Pancreas (tissue), 10 donors: ENCODE measurements at places on chromosomes 5 and 9.

DNA sequence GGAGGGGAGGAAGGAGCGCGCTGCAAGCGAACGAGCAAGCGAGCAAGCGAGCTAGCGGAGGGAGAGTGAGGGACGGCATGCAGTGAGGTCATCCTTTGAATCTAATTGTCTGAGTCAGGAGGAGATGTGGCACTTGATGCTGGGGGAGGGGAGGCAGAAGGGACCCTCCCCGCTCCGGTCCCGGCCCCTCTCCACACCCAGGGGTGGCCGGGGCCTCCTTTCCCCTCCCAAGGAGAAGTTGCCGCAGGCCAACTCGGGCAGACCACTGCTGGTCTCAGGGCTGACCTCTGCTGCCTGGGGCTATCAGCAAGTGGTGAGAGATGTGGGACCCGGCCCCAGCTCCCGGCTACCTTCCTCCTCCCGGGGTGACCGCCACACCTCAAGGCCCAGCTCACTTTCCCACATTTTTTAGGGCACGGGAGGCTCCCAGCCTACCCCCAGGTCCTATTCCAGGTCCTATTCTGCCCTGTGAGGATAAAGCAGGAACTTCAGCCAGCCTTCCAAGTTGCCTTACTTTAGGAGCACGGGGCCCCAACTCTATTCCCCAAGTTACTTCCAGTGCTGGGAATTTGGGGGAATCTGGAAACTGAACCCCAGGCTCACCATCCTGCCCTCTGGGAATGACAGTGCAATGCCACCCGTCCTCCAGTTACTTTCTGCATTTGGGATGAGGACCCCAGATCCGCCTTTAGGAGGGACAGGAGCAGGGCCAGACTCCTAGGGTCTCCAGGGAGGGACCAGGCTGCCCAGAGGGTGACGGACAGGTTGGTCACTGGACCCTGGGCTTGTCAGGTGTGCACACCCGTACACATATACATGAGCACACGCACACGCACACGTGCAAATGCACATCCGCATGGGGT is 11.1 kb downstream of the CNTFR start:
- DNase-seq = no peak
- H3K27ac ChIP-seq = no peak overlapping the region
- no peaks in the 10 kb centered on the region for H3K4me1 ChIP-seq
- no peaks in the 10 kb centered on the region for H3K27me3 ChIP-seq
- H3K36me3 ChIP-seq = no peaks in the 10 kb centered on the region
- H3K4me3 ChIP-seq = peak overlapping the region; percentile 30

DNA sequence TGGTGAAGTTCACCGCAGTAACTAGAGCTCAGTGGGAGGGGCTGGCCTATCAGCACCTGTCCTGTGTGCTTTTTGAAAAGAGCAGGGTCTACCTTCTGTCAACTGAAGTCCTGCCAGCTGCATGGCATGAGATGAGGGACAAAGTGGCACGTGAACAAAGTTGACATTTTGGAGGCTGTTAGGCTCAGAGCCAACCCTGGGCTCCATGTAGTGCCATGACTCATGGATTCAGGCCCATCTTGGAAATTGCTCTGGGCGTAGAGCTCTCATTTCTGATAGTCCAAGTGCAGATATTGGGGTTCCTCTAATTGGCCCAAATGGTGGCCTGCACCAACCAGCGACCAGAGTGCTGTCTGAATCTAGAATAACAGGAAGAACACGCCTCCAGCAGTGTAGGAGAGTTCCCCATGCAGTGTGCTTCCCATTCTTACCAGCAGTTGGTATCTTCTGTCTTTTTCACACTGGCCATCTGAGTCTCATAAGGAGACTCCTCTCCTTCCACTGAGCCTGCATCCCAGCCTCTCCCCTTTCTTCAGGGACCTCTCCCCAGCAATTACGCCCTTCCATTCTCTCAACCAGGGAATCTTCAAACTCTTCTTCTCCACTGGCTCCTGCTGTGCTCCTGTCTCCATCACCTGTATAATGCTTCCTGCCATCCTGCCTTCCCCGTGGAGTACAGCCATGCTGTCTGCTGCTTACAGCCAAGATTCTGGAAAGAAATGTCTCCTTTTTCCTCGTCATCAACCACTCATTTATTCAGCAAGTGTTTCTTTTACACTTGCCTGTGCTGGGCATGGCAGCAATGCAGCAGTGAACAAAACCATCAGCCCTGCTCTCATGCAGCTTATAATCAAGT is 30.4 kb downstream of the IRF1 start:
- no peaks in the 10 kb centered on the region for H3K36me3 ChIP-seq
- H3K4me1 ChIP-seq = no peaks in the 10 kb centered on the region
- no peaks in the 10 kb centered on the region for H3K27me3 ChIP-seq
- H3K4me3 ChIP-seq = no peak overlapping the region

DNA sequence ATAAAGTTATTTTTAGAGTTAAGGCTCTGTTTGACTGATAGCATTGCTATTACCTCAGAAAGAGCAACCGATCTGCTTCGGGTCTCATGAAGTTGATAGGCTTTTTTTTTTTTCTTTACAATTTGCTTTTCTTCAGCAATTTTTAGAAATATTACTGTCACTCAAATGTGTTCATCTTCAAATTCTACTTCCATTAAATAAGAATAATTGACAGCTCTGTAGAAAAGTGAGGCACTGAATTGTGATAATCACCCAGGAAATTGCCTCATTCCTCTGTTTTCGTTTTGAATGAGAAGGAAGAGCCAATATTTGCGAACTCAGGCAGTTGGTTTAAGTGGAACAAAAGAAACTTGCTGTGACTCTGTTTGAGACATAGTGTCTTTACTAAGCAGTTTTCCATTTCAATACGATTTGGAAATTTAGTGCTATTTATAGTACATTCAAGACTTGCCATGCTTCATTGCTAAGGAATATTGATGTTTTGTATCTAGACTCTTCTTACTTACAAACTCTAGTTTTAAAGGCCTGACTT is 700.5 kb upstream of the CDH10 start:
- H3K4me1 ChIP-seq = no peaks in the 10 kb centered on the region
- H3K27ac ChIP-seq = no peak overlapping the region
- DNase-seq = no peak
- H3K4me3 ChIP-seq = no peak overlapping the region

DNA sequence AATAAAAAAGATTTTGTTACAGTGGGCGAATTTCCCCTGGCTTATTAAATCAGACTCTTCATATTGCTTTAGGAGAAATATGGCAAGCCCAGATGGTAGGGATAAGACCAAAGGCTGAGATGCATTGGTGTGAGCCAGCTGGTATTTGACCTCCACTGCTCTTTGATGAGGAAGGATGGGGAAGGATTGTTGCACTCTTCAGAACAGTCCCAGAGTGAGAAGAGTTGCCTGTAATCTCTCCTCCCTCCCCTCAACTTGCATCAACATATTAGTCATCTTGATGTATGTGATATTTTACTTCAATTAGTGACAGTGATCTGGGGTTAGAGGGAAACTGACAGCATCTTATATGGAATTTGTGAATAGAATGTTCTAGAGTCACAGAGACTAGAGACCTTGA is 136.6 kb downstream of the ADAMTS12 start:
- H3K27me3 ChIP-seq = no peaks in the 10 kb centered on the region
- no peak overlapping the region for H3K4me3 ChIP-seq
- H3K27ac ChIP-seq = no peak overlapping the region
- no peaks in the 10 kb centered on the region for H3K4me1 ChIP-seq
- DNase-seq = no peak

- H3K36me3 ChIP-seq = no peaks in the 10 kb centered on the region
- H3K27me3 ChIP-seq = no peaks in the 10 kb centered on the region
- no peaks in the 10 kb centered on the region for H3K4me1 ChIP-seq
- no peak overlapping the region for H3K4me3 ChIP-seq
- H3K27ac ChIP-seq = no peak overlapping the region
These were observed 185.9 kb downstream of the MSX2 start for GRCh38 chr5:174910245-174910737.

DNA sequence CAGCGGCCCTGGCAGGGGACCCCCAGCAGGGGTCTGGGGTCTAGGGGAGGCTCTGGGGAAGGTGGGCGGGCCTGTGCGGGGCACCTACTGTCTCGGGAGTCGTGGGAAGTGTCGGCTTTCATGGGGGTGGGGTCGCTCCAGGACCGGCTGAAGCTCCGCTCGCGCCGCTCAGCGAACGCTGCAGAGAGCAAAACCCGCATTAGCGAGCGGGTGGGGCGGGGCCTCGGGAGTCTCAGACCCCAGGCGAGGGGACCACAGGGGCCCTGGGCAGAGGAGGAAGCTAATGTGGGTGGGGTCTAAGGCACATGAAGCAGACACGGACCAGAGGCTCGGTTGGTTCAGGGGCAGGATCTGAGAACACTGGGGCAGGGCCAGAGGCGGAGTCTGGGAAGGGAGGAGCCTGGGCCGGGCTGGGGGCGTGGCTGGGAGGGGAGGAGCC is 5.5 kb downstream of the NSMF start:
- H3K36me3 ChIP-seq = no peaks in the 10 kb centered on the region
- no peak overlapping the region for H3K4me3 ChIP-seq
- no peaks in the 10 kb centered on the region for H3K4me1 ChIP-seq
- no peak overlapping the region for H3K27ac ChIP-seq

DNA sequence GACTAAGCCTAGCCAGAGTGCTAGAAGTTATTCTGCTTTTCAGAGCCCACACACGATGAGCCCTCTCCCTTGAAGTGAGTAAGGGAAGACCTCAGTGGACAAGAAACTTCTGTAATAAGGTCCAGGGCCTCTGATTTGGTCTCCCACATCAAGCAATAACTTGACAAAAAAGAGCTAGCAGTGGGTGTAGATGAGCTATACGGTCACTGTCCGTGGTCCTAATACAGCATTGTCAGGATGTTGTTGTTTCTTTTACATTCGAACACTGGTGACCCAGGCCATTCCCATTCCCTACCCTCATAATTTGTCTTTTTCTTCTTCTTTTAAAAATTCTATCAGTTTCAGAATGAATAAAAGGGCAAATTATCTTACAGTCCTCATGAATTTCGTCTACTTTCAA is 5.2 kb downstream of the PCSK1 start:
- no peaks in the 10 kb centered on the region for H3K27me3 ChIP-seq
- no peak for DNase-seq

DNA sequence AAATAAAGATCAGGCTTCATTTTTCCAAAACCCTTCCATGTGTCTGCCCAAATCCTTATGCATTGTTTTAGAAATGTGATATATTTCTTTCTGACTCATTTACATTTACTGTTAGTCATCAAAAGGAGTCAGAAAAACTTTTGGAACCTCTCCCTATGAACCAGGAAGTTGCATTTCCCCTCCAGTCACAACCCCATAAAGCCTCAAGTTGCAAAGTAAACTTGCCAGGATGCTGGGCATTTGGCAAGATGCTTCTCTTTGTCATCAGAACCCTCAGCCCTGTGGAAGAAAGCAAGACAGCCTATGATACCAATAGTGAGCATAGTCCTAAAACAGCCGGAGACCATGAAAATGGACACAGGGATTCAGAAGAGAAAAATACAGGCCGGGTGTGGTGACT is 84.2 kb downstream of the MUSK start:
- H3K4me1 ChIP-seq = no peaks in the 10 kb centered on the region
- no peaks in the 10 kb centered on the region for H3K36me3 ChIP-seq
- no peak overlapping the region for H3K27ac ChIP-seq
- no peaks in the 10 kb centered on the region for H3K27me3 ChIP-seq
- DNase-seq = no peak

DNA sequence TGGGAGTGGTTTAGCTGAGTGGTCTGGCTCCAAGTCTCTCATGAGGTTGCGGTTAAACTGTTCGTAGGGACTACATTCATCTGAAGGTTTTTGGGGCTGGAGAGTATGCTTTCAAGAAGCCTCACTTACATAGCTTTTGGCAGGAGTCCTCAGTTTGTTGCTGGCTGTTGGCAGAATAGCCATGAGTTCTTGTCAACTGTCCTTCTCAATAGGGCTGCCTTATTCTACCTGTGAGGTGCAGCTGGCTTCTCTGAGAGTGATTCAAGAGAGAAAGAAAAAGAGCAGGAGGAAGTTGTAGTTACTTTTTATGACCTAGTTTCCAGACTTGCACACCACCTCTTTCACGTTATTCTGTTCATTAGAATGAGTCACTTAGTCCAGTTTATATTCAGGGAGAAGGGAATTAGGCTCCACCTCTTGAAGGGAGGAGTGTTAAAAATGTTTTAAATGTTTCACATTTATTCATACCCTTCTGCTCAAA is 33.2 kb downstream of the YTHDC2 start:
- H3K27me3 ChIP-seq = no peaks in the 10 kb centered on the region
- H3K36me3 ChIP-seq = peaks cover 11% of the 10 kb centered on the region
- H3K4me1 ChIP-seq = no peaks in the 10 kb centered on the region
- no peak for DNase-seq
- no peak overlapping the region for H3K27ac ChIP-seq

DNA sequence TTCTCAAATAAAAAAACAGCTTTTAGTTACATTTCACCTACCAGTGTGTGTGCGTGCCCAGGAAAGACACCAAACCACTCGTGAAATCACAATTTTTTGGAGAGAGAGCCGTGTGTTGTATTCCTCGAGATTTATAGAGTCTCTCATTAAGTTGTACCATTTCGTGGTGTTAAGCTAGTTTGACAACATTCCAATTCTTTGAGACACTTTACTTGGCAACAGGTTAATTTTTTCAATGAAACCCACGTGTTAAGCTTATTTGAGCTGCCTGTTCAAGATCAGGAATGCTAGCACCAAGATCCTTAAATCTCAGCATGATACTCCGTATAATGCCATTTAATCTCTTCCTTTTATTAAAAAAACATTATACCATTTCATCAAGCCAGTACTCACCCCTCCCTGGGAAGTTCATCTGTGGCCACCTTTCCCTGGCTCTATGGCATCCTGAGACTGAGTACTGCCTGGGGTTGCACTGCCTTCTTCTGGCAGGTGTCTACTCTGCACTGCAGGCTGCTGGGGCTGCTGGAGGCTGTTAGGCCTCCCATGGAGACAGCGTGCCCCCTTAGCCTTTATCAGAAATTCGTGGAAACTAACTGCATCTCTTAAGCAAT is 143.7 kb downstream of the ARHGAP26 start:
- H3K4me1 ChIP-seq = peaks cover 18% of the 10 kb centered on the region
- H3K36me3 ChIP-seq = no peaks in the 10 kb centered on the region
- H3K27me3 ChIP-seq = no peaks in the 10 kb centered on the region
- DNase-seq = no peak

- no peak overlapping the region for H3K27ac ChIP-seq
- no peak overlapping the region for H3K4me3 ChIP-seq
- no peaks in the 10 kb centered on the region for H3K4me1 ChIP-seq
These were observed 117.4 kb upstream of the RORB start for GRCh38 chr9:74379718-74380117.

- H3K27ac ChIP-seq = no peak overlapping the region
- H3K36me3 ChIP-seq = no peaks in the 10 kb centered on the region
- H3K4me3 ChIP-seq = no peak overlapping the region
- no peaks in the 10 kb centered on the region for H3K4me1 ChIP-seq
- DNase-seq = no peak
These were observed 143.5 kb downstream of the MTX3 start for GRCh38 chr5:79847561-79847960.

GRCh38 chr5:54570916-54571315 is 53.4 kb downstream of the SNX18 start:
- no peak overlapping the region for H3K27ac ChIP-seq
- H3K4me3 ChIP-seq = no peak overlapping the region
- H3K4me1 ChIP-seq = no peaks in the 10 kb centered on the region
- H3K36me3 ChIP-seq = no peaks in the 10 kb centered on the region

DNA sequence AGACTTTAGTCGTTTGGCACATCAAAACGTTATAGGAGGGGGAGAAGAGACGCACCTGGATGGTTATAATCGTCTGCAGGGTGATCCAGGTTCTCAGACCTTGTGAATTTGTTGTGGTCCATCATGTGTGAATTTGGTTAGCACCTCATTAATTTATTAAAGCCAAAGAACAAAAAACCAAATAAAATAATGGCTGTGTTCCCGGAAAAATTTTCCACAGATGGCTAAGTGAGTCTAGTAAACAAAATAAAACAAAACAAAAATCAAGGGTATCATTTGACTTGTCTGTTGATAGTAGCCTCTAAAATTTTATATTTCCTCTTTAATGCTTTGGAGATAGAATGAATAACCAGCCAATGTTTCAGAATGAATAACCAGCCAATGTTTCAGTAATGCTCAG is 119.7 kb downstream of the ACTBL2 start:
- no peak for DNase-seq
- no peaks in the 10 kb centered on the region for H3K4me1 ChIP-seq
- H3K27me3 ChIP-seq = no peaks in the 10 kb centered on the region
- no peak overlapping the region for H3K4me3 ChIP-seq
